ENCODE measurements at places on chromosomes 5 and 9.

DNA sequence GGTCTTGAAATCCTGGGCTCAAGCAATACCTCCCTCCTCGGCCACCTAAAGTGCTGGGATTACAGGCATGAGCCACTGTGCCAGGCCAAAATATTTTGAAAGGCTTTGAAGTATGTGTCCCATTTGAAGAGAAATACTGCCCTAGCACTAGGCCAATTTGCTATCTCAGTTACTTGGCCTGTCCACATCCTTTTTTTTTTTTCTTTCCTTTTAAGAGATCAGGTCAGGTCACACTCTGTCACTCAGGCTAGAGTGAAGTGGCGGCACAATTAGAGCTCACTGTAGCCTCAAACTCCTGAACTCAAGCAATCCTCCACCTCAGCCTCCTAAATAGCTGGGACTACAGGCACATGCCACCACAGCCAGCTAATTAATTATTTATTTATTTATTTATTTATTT, 84.2 kb downstream of the NR6A1 start:
- no peak for DNase-seq

DNA sequence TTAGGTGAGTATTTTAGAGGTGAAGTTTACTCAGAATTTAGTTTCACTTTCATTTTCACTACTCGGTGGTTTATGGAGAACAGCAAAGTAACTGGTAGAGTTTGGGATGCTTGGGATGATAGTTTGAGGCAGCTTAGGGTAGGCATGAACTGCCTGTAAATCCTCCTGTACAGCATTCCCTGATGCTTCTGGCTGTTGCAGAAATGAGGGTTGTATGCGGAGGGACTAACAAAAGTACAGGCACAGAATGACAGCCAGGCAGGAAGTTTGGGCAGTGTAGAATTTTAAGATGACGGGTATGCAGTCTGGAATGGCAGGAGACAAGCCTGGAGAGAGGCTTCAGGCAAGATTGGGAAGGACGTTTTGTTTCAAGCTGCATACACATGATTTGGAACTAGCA, 48.0 kb upstream of the FAM120AOS start:
- no peak for DNase-seq

DNA sequence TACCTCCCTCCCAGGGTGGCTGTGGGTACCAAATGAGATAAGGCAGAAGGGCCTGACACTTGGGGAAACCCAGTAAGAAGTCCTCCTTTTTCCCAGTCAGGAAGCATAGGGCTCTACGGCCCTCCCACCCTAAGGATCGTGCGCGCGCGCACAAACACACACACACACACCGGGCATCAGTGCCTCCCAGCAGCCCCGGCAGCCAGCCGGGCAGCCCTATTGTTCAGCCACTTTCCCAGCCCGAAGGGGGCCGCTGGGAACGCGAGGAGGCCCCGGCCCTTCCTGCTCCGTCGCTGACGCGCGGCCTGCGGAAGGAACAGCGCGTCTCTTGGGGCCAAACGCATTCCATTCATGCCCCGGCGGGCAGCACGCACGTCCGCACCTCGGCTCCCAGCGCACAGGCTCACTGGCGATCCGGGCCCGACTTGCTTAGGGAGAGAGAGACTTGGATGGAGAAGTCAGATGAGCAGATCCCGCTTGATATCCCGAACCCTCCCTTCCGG, 22.6 kb downstream of the DUSP1 start:
- peak; percentile 77 for DNase-seq

DNA sequence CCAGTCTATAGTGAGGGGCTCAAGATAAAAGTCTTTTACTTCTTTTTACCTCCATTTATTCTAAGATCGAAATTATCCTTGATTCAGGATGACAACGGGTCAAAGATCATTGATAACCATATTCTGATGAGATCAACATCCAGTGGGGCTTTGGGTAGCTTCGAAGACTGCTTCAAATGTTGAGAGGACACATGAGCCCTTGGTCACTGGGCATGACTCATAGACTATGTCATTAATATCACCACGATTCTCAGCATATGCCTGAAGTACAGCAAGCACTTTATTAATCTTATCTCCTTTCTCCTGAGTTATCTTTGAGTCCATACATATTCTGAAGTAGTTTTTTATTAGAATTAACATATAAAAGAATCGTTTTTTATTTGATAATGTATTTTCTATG, 117.1 kb upstream of the DAB2 start:
- DNase-seq, result no peak

DNA sequence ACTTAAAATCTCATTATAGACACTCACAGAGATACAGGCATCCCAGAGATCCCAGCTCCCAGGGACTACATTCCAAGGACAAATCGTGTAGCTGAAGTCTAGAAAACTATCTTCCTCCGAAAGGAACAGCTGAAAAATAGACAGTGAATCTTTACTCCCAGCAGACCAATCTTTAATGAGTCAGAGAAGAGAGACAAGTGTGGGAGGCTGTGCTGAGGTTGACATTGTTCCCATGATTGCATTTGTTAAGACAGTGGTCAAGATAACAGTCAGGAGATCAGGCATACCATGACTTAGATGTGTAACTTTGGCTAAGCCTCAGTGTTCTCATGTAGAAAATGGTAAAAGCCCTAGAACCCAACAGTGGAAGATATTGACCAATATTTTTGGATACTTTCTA, 120.7 kb downstream of the PAPPA start:
- DNase-seq, result no peak

GRCh38 chr5:154397652-154398406, 48.0 kb upstream of the SAP30L start:
- no peak for DNase-seq

DNA sequence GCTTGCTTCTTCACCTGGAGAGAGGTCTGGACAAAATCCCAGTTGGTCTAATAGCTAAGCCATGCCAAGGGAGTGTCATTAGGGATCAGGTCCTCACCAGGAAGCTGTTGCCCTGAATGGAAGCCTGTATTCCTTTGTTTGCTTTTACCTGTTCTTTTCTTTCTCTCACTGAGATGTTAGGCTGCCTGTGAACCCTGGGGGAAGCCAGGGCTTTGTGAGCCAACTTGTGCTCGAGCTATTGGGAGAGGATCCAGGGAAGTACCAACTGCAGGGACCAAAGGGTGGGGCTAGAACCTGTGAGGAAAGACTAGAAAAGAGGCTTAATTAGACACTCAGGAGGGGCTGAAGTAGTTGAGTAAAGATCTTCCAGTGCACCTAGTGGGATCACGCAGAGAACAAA, 451.2 kb upstream of the TLE4 start:
- DNase-seq, result no peak

DNA sequence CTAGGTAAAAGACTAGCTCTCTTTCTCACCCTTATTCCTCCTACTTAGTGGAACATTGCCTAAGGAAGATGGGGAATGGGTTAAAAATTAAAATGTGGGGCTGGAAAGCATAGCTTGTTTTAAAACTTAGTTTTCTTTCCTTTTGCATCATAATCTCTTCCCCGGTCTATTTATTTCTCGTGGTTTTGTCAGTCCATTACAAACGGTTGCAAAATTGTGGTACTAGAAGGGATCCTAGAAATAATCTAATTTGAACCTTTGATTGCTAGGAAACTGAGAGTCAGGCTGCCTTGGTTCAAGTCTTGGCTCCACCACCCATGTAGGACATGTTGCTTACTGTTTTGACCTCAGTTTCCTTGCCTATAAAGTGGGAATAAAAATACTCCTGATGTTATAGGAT, 1.3 kb downstream of the IL31RA start:
- DNase-seq, result no peak

GRCh38 chr5:10634050-10634449, 70.2 kb downstream of the ANKRD33B start:
- no peak for DNase-seq

GRCh38 chr9:22203371-22204138, 194.4 kb upstream of the CDKN2B start:
- DNase-seq, result no peak

- no peak for DNase-seq
These were observed 312.8 kb downstream of the ARHGAP26 start for GRCh38 chr5:143083006-143083405.

DNA sequence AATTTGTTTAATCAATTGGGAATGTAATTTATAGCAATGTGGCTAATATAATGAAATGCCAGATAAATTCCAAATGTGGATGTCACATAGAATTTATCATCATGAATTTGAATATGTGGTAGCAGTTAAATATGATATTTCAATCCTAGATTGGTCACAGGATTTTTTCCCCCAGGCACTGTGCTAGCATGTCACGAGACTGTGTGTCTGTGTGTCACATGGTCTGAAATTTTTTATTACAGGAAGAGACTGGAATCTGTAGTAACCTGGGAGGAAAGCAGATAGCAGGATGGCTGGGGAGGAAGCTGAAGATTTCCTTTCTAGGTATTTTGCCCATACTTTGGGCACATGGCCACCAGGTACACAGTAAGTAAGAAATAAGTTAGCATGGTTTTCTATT, 35.4 kb upstream of the MSH3 start:
- DNase-seq, result no peak

GRCh38 chr5:56814361-56814962, 887 bp upstream of the MAP3K1 start:
- DNase-seq, result peak; percentile 63

GRCh38 chr5:78605611-78606010, 43.0 kb downstream of the LHFPL2 start:
- DNase-seq, result no peak

DNA sequence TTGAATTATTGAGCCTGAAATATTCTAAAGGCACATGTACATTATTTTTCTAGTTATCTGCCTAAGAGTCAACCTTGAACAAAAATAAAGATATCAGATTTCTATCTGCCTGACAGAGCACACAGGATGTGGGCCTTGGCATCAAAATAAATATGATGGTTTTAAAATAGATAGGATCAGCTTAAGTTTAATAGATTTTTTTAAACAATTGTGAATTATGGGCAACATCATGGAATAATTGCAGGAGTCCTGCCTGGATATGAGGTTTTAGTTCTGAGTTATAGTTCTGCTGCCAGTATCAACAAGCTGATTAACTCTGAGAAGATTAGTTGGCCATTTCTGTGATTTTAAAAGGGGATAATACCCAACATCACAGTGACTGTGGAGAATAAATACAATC, 107.0 kb upstream of the PCA3 start:
- no peak for DNase-seq

DNA sequence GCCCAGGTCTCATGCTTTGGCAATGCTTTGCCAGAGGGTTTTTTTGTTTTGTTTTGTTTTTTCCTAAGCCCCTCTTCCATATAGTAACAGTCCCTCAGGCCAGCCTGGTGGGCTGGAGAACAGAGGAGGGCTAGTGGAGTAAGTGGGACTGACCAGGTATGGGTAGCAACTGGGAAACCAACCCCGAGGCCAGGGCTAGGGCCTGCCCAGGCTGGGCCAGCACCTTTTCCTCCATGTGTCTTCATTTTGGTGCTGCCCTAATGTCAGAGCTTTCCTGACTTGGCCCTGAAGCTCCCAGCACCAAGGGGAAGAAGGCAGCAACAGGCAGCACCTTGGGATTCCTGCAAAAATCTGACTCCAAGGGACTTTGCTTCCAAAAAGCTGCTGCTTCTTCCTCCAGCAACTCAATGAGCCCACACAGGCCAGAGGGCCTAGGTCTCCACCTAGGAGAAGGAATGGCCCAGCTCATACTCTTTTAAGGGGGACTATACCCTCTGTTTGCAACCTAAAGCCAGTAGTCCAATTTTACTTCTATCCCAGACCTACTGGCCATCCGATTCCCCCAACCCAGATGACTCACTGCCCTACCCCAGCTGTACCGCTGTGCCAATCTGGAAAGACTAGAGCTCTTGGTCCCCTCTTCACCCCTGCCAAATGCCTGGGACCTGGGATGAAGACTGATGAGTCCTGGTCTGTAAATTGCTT, 105.1 kb downstream of the PSD2 start:
- no peak for DNase-seq

DNA sequence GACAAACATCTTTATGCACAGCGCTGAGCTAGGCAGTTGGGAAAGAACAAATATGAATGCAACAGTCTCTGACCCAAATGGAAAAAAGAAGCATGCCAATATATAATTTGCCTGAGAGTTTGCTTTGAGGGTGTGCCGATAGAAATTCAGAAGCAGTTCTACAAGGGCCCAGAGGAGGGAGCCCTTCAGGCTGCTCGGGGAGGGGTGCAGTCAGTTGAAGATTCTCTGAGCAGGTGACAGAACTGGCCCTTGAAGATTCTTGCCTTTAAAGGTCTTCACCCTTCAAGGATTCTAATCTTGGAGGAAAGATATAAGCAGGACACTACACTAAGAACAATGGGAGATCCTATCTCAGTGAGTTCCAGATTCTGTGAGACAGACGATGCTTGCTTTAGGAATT, 3.7 kb upstream of the PAPPA start:
- no peak for DNase-seq

GRCh38 chr9:89605465-89606048, 745 bp downstream of the GADD45G start:
- peak; percentile 78 for DNase-seq

GRCh38 chr5:90153031-90153430, 256.5 kb downstream of the CETN3 start:
- DNase-seq, result no peak

DNA sequence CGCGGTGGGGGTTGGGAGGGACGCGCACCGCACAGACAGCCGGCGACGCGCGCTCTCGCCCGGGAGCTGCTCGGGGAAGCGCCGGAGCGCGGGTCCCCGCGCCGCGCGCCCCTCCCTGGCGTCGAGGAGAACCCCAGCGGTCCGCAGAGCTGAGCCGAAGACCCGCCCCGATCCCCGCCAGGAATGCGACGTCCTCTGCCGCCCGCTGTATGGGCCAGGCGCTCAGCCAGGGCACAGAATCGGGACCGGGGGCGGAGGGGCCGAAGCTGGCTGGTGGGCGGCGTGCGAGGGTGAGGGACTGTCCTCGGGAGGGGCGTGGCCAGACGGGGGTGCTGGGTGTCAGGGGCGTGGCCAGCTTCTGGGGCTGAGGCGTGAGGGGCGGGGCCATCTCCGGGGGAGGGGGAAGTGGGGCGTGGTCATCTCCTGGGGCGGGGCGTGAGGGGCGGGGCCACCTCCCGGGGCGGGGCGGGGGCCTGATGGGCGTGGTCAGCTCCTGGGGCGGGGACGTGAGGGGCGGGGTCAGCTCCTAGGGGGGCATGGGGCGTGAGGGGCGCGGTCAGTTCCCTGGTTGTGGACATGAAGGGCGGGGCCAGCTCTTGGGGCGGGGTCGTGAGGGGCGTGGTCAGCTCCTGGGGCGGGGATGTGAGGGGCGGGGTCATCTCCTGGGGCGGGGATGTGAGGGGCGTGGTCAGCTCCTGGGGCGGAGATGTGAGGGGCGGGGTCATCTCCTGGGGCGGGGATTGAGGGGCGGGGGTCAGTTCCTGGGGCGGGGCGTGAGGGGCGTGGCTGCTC, 965 bp downstream of the PTGDS start:
- peak; percentile 72 for DNase-seq

- no peak for DNase-seq
These were observed 273.3 kb downstream of the BNC2 start for GRCh38 chr9:16597136-16597535.

DNA sequence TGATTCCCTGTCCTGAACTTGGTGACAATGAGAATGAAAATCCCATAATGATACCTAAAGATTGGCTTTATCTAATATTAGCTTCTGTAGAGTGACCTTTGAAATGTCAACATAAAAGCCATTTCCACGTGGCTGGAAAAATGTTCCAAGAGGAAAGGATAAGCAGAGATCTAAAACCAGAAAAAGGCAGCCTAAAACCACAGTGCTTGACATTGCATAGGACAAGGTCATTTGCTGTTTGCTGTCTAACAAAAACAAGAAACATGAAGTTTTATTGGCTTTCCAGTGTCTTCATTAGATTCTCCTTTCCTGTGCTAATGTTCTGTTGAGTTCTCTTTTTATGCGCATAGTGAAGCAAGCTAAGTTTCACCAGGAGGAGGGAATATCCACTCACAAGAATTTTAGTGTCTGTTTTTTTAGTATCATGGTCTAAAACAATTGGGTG, 44.6 kb downstream of the CPEB4 start:
- DNase-seq, result no peak

GRCh38 chr5:151451626-151452520, 4.5 kb downstream of the SLC36A1 start:
- DNase-seq, result no peak
